ENCODE measurements at places on chromosomes 13 and 19.

- no peaks in the 10 kb centered on the region for H3K27me3 ChIP-seq
- peaks cover 28% of the 10 kb centered on the region for H3K4me1 ChIP-seq
- H3K36me3 ChIP-seq: 0 out of 2 replicates have a peak, but pooled peaks cover 4% of the 10 kb centered on the region
- DNase-seq: peak; percentile 64
- H3K27ac ChIP-seq: no peak overlapping the region
- H3K4me3 ChIP-seq: peak overlapping the region; percentile 65
These were observed 13.8 kb downstream of the PAK4 start for GRCh38 chr19:39139305-39139874.

- DNase-seq: no peak
- H3K4me3 ChIP-seq: no peak overlapping the region
- H3K27ac ChIP-seq: no peak overlapping the region
- H3K4me1 ChIP-seq: no peaks in the 10 kb centered on the region
These were observed 387.8 kb upstream of the GPC6 start for GRCh38 chr13:92838786-92839185.

DNA sequence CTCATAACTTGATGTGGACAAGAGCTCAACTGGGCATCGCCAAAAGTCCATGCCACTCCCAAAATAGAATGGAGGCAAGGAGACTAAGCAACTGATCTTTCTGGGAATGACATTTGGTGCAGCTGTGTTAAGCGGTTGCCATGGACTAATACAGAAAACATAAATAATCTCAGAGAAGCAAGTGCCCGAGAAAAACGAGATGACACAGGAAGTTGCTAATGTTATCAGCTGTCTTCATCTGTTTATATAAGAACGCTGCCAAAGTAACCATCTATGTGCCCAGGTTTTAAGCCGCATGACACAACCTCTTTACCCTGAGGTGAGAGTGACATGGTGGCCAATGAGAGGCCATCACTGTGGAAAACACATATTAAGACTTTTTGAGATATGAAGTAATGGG is 54.9 kb upstream of the SACS start:
- H3K4me1 ChIP-seq: no peaks in the 10 kb centered on the region
- no peaks in the 10 kb centered on the region for H3K27me3 ChIP-seq
- no peak overlapping the region for H3K4me3 ChIP-seq
- no peak overlapping the region for H3K27ac ChIP-seq
- peaks cover 11% of the 10 kb centered on the region for H3K36me3 ChIP-seq

DNA sequence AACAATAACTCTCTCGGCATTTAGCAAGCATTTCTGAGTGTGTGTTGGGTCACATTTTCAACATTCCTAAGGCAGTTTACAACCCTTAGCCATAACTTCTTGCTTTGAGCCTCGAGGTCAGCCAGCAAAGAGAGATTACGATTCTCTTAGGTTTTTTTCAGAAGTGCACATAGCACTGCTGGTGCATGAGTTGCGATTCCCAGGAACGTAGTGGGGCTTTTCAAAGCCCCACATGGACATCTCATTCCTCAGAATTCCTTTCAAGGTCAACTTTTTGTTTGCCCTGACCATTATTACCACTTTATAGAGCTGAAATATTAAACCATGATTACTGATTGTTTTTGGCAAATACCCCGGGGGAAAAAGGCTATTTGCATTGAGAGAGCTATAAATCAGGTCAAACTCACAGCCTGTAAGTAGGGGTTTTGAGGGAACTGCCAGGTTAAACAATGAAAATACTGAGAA is 705.3 kb downstream of the GPC5 start:
- H3K27me3 ChIP-seq: no peaks in the 10 kb centered on the region
- no peak for DNase-seq
- H3K4me3 ChIP-seq: no peak overlapping the region

- H3K4me3 ChIP-seq: no peak overlapping the region
- H3K27ac ChIP-seq: no peak overlapping the region
- H3K4me1 ChIP-seq: no peaks in the 10 kb centered on the region
- no peaks in the 10 kb centered on the region for H3K27me3 ChIP-seq
These were observed 7.0 kb upstream of the ZNF17 start for GRCh38 chr19:57403737-57404563.

GRCh38 chr13:20495087-20496023 is 30.3 kb downstream of the CRYL1 start:
- H3K27ac ChIP-seq: no peak overlapping the region
- H3K4me3 ChIP-seq: no peak overlapping the region
- DNase-seq: peak; percentile 46
- H3K36me3 ChIP-seq: peaks cover 6% of the 10 kb centered on the region
- no peaks in the 10 kb centered on the region for H3K27me3 ChIP-seq
- no peaks in the 10 kb centered on the region for H3K4me1 ChIP-seq

DNA sequence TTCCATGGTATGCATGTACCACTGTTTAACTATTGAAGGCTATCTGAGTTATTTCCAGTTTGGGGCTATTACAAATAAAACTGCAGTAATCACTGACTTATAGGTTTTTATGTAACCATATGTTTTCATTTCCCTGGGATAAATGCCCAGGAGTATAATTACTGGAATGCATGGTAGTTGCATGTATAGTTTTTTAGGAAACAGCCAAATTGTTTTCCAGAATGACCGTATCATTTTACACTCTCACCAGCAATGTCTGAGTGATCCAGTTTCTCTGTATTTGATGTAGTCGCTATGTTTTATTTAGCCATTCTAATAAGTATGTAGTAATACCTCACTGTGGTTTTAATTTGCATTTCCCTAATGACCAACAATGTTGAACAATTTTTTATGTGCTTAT is 42.0 kb downstream of the CYSLTR2 start:
- DNase-seq: no peak
- no peaks in the 10 kb centered on the region for H3K27me3 ChIP-seq
- H3K4me3 ChIP-seq: no peak overlapping the region
- H3K27ac ChIP-seq: no peak overlapping the region
- peaks cover 14% of the 10 kb centered on the region for H3K36me3 ChIP-seq
- H3K4me1 ChIP-seq: no peaks in the 10 kb centered on the region

GRCh38 chr13:112877066-112877465 is 91.9 kb upstream of the MCF2L start:
- H3K36me3 ChIP-seq: peaks cover 16% of the 10 kb centered on the region
- no peak overlapping the region for H3K4me3 ChIP-seq
- no peak for DNase-seq
- no peaks in the 10 kb centered on the region for H3K4me1 ChIP-seq
- H3K27me3 ChIP-seq: no peaks in the 10 kb centered on the region

GRCh38 chr13:41268764-41269163 is 5.4 kb upstream of the MTRF1 start:
- H3K4me3 ChIP-seq: no peak overlapping the region
- no peaks in the 10 kb centered on the region for H3K27me3 ChIP-seq
- H3K36me3 ChIP-seq: peaks cover 7% of the 10 kb centered on the region
- no peaks in the 10 kb centered on the region for H3K4me1 ChIP-seq
- no peak overlapping the region for H3K27ac ChIP-seq

- no peak overlapping the region for H3K27ac ChIP-seq
- no peaks in the 10 kb centered on the region for H3K27me3 ChIP-seq
- H3K4me1 ChIP-seq: no peaks in the 10 kb centered on the region
- H3K4me3 ChIP-seq: no peak overlapping the region
- H3K36me3 ChIP-seq: peaks cover 45% of the 10 kb centered on the region
These were observed 19.2 kb upstream of the UQCR11 start for GRCh38 chr19:1624458-1624857.

GRCh38 chr13:35552172-35552844 is 75.8 kb upstream of the MAB21L1 start:
- H3K27ac ChIP-seq: no peak overlapping the region
- no peaks in the 10 kb centered on the region for H3K27me3 ChIP-seq

DNA sequence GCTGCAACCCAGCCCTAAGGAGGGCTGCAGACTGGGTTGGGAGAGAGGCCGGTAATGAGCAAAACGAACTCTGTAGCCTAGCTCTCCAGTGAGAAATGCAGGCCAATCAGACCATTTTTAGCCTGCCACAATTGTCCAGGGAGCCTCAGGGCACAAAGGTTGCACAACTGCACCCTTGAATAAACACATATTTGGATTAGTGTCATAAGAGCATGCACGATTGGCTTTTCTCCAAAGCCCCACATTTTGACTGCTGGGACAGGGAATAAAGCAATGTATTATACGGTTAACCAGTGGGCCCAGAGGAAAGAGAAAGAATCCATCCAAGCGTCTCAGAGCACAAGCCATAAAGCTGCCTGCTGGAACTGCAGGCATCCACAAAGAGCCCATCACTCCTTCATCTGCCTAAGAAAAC is 729.4 kb upstream of the SGCG start:
- H3K4me1 ChIP-seq: peaks cover 3% of the 10 kb centered on the region
- no peaks in the 10 kb centered on the region for H3K36me3 ChIP-seq
- H3K4me3 ChIP-seq: no peak overlapping the region
- no peaks in the 10 kb centered on the region for H3K27me3 ChIP-seq
- DNase-seq: no peak
- H3K27ac ChIP-seq: no peak overlapping the region

GRCh38 chr19:18340990-18341868 is 831 bp downstream of the PGPEP1 start:
- H3K4me3 ChIP-seq: peak overlapping the region; percentile 82
- DNase-seq: peak; percentile 52
- H3K27ac ChIP-seq: no peak overlapping the region
- no peaks in the 10 kb centered on the region for H3K36me3 ChIP-seq
- no peaks in the 10 kb centered on the region for H3K27me3 ChIP-seq
- peaks cover 2% of the 10 kb centered on the region for H3K4me1 ChIP-seq
